ENCODE measurements at places on chromosomes 7 and 10.

GRCh38 chr7:55026086-55026790 lies 7.4 kb downstream of the EGFR start:
- DNase-seq, result no peak

GRCh38 chr7:46969303-46970130 lies 612.4 kb downstream of the TNS3 start:
- DNase-seq, result no peak

DNA sequence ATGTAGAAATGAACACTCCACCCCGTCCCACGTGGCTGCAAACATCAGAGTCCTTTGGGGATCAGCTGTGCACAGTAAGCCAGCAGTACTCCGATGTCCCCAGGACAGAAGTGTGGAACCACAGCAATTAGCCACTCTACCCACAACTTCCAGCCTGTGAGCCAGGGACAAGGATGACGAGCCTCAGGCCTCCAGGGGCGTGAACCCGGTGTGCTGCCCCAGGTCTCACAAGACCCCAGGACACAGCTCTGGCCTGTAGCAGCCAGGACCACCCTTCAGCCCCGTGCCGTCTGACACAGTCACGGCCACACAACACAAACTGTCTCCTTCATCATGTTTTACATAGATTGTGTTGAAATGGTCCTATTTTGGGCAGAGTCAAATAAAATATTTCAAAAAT lies 113.0 kb upstream of the DIP2C start:
- no peak for DNase-seq

DNA sequence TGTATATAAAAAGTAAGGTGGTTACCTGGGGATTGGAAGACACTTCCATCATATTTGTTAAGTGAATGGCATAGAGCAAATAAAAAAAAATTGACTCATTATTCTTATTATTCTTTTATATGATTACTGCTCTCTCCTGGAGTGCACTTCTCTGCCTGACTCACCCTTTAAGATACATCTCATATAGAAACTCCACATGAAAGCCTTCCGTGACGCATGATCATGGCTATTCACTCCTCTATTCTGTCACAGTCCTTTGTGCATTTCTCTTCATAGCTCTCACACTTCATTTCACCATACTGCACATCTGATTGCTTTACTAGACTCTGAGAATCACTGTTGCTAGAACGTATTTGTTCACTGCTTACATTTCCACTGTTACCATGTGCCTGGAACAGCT lies 597.3 kb downstream of the CNTNAP2 start:
- no peak for DNase-seq

DNA sequence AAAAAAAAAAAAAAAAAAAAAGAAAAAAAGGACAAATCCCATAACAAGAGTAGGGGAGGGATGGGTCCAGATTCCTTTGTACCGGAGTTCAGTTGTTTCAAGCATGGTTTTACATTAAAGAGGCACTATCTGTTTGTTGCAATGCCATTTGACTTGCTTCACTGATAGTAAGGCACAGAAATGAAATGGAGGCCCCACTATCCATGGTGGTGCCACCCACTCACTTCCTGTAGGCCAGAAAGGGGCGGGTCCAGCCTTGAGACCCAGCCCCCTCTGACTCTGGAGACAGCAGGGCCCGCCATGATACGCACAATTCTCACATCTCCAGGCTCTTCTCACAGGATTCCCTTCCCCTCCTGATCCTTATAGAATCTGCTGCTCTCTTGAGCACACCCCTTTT lies 100.0 kb downstream of the CLEC2L start:
- DNase-seq, result no peak

DNA sequence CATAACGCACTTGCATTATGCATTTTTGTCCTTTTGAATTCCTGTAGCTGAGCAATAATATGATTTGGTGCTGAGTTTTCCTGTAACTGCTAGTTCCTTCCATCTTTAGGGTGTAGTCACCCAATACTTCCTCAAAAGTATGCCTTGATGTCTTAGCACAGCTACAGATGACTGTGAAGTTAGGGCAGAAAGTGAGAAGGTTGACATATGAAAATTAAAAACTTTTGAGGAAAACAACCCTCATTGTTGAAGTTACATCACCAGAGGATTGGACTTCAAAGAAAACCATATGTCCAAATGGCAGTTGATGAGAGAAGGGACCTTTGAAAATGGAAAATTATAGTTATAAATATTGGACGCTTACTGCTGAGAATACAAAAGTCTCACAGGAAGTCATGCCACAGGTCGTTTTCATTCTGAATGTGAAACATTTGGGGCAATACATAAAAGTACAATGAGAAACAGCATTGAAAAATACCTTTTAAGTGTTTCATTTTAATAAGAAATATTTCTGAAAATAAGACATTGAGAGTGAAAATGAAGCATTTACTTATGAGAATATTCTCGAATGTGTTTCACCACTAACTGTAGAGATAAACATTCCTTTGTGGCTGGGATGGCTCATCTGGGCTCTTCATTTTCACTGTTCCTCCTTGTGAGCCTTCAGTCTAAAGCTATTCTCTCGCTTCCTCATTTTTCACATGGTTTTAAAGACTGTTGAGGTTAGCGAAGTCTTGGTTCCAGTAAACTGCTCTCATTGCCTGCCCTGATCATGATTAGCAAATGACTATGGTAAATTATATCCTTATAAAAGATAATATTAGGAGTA lies 61.4 kb upstream of the NME8 start:
- DNase-seq, result no peak

GRCh38 chr7:77426052-77426404 lies 9.9 kb upstream of the GSAP start:
- peak; percentile 36 for DNase-seq

DNA sequence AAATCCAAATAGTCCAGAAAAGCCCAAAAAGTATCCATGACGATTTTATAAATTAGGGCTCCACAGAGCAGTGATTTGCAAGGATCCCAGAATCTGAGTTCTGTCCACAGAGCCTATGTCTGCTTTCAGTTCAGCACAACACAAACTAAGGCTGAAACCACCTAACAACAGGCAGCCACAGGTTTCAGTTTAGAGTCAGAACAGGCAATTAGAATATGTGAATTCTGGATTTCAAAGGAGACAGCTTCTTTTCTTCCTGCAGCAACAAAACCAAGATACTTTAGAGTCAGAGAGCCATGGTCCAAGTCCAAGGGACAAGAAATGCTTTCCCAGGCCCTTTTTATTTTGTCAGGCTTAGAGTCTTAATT lies 23.6 kb downstream of the IFIT3 start:
- no peak for DNase-seq

- DNase-seq, result no peak
These were observed 35.0 kb downstream of the C10orf105 start for GRCh38 chr10:71684356-71685173.

DNA sequence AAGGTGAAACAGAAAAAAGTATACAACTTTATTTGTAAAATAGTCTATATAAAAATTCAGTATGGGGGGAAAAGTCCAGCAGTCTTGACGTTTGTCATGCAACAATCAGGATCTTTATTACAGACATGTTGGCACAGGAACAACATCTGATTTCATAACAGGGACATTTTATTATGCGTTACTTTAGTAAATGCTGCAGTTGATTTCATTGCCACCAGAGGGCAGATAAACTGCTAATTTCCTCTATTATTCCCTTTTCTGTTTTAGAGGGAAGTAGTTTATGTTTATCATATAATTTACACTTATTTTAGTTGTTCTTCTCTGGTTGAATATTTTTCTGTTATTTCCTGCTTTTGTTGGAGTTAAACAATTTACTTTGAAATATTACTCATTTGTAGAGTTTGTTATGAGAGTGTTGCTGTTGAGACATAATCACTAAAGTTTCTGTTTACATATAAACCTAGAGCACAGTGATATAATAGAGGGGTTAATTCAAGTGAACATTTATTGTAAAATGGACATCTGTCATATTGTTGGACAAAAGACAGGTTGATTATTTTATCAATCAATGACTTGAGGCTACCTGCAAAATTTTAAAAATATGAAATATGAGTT lies 3.3 kb downstream of the PLXDC2 start:
- no peak for DNase-seq

DNA sequence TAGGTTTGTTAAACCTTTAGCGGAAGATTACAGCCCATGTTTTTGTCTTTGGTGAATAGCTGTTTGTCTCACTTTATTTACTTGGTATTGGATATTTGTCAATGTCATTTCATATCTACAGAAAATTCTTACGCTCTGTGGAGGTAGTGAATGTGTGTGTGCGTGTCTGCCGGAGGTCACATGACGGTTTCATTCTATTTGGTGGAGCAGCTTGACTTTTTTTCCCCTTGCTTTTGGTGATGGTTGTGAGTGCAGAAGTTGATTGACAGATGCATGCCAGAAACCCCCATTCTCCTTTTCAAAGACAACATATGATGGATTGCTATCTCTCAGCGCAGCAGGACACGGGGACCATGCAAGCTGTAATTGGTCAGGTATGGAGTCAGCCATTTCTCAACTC lies at the start of gene POU6F2:
POU6F2 (plus strand) TSS at position 225 of the 400 bp plus-strand sequence; CDS start at position 270, 45 bp downstream.
- peak; percentile 34 for DNase-seq

DNA sequence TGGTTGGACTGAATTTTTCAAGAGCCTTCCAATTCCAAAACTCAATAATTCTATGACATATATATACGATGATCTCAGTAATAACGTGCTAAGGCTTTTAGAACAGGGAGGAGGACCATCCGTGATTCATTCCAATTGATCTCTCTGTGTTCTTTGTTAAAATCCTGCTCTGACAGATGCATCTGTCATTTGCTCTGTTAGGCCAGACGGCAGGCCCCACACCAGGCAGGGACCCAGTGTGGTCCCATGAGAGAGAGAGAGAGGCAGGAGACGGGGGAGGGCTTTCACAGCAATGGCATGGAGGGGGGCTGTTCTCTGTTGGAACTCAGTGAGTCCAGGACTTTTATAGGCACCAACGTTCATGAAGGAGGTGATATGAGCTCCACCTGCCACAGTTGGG lies 160.0 kb upstream of the INSYN2A start:
- DNase-seq, result no peak

GRCh38 chr7:155832581-155832981 lies 20.3 kb upstream of the SHH start:
- no peak for DNase-seq

- no peak for DNase-seq
These were observed 23.8 kb upstream of the SLF2 start for GRCh38 chr10:100888957-100889356.

- DNase-seq, result no peak
These were observed 19.4 kb downstream of the CHST15 start for GRCh38 chr10:124073978-124074377.

- no peak for DNase-seq
These were observed 8.8 kb downstream of the SLC4A2 start for GRCh38 chr7:151068069-151068773.

- DNase-seq, result peak; percentile 67
These were observed 521 bp downstream of the LIMK1 start for GRCh38 chr7:74083928-74084721.

DNA sequence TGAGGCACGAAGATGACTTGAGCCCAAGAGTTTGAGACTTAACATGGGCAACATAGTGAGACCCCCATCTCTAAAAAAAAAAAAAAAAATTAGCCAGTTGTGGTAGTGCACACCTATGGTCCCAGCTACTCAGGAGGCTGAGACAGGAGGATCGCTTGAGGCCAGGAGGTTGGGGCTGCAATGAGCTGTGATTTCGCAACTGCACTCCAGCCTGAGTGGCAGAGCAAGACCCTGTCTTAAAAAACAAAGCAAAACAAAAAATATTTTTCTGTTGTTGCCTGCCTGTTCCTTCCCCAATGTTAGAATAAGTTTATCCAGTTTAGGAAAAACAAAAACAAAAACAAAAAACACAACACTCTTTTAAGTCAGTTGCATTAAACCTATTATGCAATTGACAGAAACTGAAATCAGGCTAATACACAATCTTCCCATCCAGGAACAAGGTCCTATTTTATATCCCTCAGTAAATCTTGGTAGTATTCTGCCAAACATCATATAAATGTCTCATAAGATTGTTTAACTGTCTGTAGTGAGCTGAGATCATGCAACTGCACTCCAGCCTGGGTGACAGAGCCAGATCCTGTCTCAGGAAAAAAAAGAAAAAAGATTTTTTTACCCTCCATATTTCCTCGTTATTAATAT lies 4.9 kb downstream of the PILRA start:
- no peak for DNase-seq
